Foreskin keratinocyte (primary cell): ENCODE measurements at places on chromosomes 12 and 14. TPM values are rescaled to one million over a fixed set of nuclear protein-coding genes. Genes with fewer than 3 reads are reported as not detected.

DNA sequence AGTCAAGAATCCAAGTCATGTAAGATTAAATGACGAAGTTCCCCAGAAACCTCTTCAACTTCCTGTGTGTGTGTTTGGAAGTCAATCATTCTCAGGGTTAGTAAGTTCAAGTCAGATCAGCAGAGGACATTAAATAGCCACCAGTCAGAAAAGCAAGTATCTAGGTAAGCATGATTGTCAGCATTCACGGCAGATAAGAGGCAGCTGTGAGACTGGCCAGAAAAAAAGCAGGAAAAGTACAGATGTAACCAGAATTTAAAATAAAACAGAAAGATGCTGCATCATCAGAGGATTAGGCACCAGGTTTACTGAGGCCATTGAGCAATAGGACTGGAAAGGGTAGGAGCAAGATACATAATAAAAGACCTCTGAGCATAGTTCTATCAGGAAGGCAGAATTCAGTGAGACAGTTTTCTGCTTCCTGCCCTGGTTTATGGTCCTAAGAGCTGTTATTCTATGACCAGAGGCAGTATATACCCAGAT is 606.9 kb downstream of the FSCB start:
- no peak for DNase-seq

GRCh38 chr14:79419571-79420327 is 791.6 kb downstream of the DIO2 start:
- no peak for DNase-seq

- DNase-seq: peak; percentile 20
Measured at GRCh38 chr12:8590842-8591545, 21.7 kb downstream of the AICDA start.

DNA sequence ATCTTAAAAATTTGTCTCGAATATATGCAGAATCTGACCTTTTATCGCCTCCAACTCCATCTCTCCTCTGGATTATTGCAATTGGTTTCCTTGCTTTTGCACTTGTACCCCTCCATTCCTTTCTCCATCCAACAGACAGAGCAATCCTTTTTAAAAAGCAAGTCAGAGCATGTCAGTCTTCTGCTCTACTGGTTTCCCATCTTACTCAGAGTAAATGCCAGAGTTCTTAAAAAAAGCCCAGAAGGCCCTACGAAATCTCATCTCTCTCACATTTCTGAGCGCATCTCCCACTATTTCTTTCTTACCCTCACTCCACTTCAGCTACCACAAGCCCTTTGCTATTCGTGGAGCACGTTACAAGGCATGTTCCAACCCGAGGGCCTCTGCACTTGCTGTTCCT is 236.9 kb upstream of the DDHD1 start:
- peak; percentile 85 for DNase-seq

DNA sequence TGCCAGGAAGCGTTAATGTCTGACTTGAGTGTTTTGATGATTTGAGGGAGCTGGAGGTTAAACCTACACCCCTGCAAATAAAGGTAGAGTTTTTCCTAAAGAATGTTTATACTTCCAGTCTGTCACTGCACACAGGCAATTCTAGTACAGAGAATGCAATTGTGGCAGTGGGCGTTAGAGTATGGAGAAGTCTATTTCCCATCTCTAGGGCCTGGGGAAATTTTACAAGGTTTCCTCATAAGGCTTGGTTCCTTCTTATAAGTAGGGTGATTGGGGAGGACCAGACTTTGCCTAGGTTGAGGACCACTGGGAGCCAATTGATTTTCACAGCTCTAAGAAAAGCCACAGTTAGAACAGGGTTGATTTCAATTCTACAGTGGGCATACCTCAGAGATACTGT is 44.3 kb downstream of the IFNG start:
- DNase-seq: no peak

- DNase-seq: no peak
Measured at GRCh38 chr14:81206115-81206514, 14.6 kb downstream of the GTF2A1 start.

- DNase-seq: no peak
Measured at GRCh38 chr12:105798256-105798845, 340.4 kb downstream of the NUAK1 start.

- no peak for DNase-seq
Measured at GRCh38 chr14:92599811-92600210, 86.2 kb downstream of the RIN3 start.

DNA sequence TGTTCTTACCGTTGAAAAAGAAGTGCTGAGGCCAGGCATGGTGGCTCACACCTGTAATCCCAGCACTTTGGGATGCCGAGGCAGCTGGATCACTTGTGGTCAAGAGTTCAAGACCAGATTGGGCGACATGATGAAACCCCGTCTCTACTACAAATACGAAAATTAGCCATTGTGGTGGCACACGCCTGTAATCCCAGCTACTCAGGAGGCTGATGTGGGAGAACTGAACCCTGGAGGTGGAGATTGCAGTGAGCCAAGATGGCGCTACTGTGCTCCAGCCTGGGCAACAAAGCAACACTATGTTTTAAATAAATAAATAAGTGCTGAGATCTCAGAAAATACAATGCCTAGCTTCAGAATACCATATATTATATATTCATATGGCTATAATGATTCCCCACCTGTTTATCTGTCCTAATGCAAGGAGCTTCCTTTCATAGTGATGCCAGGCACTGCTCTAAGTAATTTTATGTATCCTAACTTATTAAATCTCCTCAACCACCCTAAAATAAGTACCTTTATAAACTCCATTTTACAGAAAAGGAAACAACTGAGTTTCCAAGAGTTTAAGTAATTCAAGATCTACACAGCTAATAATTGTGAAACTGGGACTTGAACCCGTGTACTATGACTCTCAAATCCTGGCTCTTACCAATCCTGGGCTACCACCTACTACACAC is 7.3 kb downstream of the PHLDA1 start:
- DNase-seq: no peak

DNA sequence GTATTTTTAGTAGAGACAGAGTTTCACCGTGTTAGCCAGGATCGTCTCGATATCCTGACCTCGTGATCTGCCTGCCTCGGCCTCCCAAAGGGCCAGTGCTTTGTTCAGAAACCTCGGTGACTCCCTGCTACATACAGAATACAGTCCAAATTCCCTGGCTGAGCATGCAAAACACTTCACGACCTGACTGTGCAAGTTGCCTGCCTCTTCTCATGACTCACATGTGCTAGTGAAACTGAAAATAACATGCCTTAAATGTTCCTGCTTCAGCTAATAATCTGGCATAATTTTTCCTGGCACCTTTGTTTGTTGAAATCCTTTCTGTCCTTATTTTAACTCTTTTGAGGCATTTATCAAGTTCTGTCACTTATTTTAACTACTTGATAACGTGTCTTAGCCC is 8.2 kb downstream of the DMAC2L start:
- DNase-seq: peak; percentile 85

DNA sequence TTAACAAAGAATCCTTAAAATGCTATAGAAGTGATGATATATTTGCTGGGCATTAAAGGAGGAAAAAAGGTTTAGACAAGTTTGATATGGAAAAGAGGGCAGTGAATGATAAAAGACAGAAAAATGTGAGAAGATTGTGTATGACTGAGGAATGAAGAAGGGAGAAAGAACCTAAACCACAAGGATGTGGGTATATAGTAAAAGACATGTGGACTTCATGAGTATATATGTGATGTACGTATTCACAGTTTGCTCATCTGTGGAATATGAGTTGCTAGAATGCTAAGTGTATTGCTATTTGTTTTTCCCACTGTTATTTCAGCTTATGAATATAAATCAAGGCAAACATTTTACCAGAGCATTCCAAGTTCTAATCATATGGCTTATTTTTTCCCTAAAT is 2.1 kb upstream of the SLC16A7 start:
- no peak for DNase-seq

The SLC6A15 gene
- total RNA-seq: 29.6 and 38.8 TPM in 2 replicates

The LRIG3 gene
- total RNA-seq: 25.9 TPM in 2 replicates

The CPSF6 gene
- 57.4 and 63.7 TPM in 2 replicates for total RNA-seq

The RPL10L gene
- total RNA-seq: not detected in 2 replicates

The CHGA gene
- not detected in 2 replicates for total RNA-seq
